ENCODE measurements at places on chromosomes 1 and 21.

DNA sequence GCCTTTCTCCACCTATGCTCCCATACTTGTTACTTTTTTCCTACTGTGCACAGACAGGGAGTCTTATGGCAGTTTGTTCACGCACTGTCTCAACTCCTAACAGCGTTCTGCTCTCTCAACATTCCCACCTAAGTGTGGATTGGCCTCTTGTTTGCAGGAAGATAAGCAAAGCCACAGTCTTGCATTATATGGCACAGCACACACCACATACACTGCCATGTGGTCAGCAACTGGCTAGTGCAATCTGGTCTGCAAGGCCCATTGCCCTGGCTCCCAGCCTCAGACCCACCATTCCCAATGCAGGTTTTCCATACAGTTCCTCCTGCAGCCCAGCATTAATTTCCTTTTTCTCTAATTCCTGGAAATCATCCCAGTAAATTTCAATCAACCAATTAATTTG lies 38.3 kb upstream of the LAMC2 start:
- no peak for DNase-seq

DNA sequence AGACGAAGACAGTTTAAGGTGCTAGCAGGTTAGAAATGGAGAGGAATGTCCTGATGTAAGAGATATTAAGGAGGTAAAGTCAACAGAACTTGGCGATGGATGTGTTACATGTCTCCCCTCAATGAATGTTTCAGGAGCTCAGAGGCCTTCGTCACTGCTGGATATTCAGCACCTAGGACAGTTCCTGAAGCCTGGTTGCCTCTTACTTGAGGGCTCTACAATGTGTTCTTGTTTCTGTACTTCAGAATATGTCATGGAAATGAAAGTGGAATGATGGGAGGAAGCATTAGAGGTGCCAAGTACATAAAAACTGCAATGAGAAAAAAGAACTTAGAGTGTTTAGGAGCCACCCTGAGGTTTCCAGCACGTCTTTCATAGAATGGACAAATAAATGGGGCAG lies 17.7 kb downstream of the TNR start:
- no peak for DNase-seq

- DNase-seq = no peak
These were observed 161.3 kb upstream of the POU3F1 start for GRCh38 chr1:38207906-38208305.

GRCh38 chr1:20445956-20446355 lies 40.1 kb downstream of the CAMK2N1 start:
- DNase-seq = no peak

DNA sequence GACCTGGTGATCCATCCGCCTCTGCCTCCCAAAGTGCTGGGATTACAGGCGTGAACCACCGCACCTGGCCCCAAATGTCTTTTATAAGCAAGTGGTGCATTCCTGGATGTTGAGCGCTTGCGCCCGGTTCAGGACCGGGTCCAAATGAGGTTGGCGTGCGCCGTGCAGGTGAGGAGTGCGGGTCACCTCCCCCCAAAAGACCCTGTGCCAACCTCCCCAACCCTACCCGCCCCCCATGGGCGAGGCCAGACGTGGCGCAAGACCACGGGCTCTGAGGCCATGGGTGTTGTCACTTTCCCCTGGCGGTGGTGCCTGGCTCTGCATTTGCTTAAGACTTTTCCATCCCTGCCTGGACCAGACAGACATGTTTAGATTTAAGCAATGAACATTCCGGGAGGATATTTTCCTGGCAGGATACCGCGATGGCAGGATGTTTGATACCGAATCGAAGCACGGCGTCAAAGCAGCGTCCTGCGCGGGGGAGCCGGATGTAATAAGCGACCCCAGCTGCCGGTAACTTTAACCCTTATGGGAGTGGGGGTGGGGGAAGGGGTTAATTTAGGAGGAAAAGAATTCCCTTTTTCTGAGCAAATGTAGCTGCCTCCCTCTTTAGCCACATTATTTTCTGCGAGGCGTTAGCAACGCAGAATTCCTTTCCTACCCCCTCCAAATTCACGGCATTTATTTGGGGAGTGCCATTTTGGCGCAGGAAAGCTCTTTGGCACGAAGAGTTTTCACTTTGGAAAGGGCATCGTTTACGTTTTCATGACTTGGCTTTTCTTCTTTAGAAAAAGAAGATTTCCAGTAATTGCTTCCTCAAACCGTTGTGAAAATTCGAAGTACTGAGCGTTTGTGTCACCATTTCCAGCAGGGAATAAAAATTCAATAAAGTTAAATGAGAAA lies 27.8 kb upstream of the RNF187 start:
- DNase-seq = no peak

DNA sequence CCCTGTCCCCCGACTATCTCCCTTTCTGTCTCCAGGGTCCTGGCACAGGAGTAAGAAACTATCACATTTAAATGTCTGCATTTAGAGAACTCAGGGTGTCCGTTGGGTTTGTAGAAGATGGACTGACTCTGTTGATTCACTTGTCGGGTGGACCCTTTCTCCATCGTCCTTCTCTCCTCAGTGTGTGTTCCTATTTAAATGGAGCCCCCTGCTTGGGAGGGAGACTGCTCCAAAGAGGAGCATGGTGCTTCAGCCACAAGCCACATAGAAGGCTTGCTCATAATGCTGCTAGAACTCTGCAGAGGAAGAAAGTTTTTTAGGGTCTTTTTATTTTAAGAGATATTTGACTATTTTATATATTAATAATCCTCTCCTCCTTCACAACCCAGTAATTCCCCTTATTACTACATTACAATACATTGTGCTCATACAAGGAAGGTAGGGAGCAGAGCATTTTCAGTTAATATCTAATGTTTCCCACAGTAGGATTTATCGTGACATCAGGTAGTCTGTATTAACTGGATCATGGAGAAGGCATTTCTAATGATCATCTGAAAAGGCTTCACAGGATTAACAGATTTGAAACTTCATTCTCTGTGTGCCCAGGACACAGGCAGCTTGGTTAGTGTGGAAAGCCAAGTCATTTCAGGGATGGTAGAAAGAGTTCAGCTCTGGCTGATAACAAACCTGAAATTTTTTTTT lies 13.8 kb downstream of the FGGY start:
- no peak for DNase-seq

- DNase-seq = no peak
These were observed 60.6 kb downstream of the WARS2 start for GRCh38 chr1:119079881-119080280.

GRCh38 chr21:17658931-17659330 lies 46.2 kb upstream of the BTG3 start:
- no peak for DNase-seq

DNA sequence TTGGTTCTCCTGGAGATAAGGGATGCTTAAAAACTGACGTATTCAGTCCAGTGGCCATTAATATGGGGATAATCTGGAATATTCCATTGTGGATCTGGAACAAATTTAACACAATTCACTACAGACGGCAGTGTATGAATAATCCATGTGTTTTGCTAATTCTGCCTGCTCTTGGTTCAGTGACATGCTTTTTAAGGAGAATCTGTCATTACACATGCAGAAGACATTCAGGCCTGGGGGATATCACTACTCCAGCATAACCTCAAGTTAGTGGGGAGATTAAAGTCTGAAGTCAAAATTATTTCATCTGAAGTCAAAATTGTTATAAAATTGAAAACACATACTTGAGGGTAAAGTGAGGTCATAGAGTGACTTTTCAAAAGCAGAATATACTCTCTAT lies 789.3 kb downstream of the USP25 start:
- no peak for DNase-seq

DNA sequence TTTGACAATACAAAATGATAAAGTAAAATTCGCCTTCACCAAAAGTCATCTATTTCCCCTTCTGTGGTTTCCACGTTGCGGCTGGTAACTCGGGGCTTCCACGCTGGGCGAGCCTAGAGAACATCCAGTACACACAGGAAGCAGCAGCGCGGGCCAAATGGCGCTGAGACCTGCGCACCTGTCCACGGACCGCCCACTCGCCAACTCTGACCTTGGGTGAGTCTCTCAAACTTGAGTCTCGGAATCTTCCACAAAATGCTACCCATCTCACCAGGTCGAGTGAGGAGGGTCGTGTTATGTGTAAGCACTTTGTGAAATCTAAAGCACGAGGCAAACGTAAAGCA lies 820 bp upstream of the TTF2 start:
- DNase-seq = no peak

- no peak for DNase-seq
These were observed 2.9 kb downstream of the RRP1B start for GRCh38 chr21:43662286-43662685.

GRCh38 chr21:25560271-25560685 lies 47.0 kb downstream of the MRPL39 start:
- no peak for DNase-seq

GRCh38 chr1:35762141-35762540 lies 7.6 kb downstream of the CLSPN start:
- DNase-seq = no peak

All from stimulated activated CD4-positive, alpha-beta T cell treated with anti-CD3 and anti-CD28 coated beads, Interleukin-15, amount 100 ng/mL, for 1 hour (primary cell).